ENCODE measurements at places on chromosomes 1 and 21.

DNA sequence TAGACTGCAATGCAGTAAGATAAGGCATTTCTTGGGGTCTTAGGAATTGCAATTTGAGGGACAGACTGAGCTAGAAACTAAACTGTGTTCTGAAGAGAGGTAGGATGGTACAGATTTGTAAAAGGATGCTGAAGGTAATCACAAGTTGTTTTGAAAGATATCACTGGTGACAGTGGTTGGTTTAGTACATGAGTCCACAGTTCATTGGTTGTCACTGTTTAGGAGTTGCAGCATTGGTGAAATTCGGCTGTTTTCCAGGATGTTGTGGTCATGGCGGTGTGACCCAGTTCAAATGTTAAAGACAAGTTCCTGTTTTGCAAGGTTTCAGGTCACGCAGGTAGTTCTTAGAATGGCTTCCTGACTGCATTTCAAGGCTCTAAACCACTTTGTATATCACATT, 292.8 kb upstream of the B3GALT2 start:
- no peak for DNase-seq

GRCh38 chr1:209797978-209798639, 7.8 kb downstream of the IRF6 start:
- DNase-seq = no peak

DNA sequence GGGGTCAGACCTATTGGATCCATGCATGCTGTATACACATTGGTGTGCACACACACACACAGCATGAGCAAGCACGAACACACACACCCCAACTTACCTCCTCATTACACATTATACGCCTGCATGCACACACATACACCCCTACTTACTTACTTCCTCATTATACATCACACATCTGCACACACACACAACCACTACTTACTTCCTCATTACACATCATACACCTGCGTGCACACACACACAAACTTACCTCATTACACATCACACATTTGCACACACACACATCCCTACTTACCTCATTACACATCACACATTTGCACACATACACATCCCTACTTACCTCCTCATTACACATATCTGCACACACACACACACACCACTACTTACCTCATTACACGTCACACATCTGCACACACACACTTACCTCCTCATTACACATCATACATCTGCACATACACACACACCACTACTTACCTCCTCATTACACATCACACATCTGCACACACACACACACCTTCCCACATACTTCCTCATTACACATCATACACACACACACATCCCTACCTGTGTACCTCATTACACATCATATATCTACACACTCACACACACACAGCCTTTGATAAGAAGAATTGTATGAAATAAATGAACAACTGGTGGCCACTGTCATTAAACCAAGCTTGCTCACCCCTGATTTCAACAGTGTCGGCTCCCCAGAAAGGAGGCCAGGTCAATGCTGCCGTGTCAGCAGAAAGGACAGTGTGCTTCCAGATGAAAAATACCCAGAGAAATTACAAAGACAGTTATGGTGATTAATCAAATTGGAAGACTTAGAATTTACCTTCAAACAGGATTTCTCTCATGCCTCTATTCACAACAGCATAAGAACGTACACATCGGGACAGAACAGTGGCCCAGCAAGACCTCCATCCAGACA, 117.8 kb downstream of the SETD4 start:
- no peak for DNase-seq

DNA sequence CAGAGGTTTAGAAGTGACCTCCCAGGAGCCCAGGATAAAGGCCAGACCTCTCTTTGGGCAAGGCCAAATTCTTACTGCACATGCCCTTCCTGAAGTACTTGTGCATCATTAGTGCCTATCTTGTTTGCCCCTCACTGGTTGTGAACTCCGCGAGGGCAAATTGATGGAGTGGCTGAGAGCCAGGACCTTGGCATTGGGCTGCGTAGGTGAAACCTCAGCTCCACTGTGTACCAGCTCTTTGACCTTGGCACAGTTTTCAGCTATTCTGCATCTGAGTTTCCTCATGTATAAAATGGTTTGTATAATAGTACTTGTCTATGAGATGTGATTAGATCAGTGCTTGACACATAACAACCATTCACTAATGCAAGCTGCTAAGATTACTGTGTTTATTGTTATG, 11.5 kb downstream of the OTUD3 start:
- DNase-seq = no peak

- no peak for DNase-seq
Observed at GRCh38 chr1:212189352-212189738, 95.9 kb upstream of the PPP2R5A start.

- DNase-seq = no peak
Observed at GRCh38 chr1:226149806-226150205, 36.7 kb downstream of the ACBD3 start.

DNA sequence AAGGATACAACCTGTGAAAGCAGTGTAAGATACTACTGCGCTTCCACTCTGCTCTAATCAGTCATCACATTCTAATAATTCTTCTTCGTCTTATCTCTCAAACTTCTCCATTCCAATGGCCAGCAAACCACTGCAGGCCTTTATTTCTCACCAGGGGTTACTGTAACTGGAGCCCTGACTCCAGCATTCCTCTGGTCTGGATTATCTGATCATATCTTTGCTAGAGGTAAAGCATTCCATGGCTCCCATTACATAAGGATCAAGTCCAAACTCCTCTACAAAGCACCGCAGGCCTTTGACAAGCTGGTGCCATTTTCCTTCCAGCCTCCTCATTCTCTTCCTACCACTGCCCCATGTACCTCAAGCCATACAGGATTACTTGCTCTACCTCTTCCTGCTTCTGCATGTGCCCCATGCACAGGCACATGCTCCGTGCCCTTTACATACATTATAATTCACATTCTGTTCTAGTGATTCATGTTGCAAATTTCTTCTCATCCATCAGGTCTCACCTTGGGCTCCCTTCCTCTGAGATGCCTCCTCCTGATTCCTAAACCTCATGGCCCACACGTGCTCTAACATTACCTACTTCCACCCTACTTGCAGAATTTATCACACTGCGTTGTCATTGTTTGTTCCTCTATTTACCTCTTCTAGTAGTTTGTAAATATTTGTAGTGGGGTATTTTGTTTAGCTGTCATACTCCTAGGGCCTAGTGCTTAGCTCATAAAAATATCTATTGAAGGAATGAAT, 9.3 kb upstream of the SERBP1 start:
- no peak for DNase-seq

DNA sequence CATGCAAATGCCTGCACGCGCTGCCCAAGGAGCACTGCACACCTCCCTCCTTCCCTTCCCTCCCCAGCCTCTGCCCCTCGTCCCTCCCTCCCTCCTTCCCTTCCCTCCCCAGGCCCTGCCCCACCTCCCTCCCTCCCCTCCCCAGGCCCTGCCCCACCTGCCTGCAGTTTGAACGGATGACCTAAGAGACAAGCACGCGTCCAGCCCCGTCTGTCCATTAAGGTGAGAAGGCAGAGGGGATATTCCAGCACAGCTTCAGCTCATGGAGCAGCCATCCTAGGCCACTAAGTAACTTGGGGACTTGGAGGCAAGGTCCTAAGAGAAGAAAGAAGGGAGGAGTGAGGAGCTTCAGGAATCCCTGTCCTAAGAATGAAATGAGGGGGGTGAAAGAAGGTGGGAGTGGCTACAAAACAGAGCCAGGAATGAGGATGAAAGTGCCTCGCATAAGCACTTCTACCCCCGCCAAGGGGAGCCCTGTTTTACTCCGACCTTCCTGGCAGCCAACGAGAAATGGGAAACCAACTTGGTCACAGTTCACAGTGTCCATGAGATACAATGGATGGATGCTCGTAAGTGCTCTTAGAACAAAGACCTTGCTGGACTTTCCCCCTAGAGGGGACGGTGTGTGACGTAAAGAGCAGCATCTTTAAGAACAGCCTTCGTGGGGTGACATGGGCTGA, 21.3 kb upstream of the EFHD2 start:
- no peak for DNase-seq

DNA sequence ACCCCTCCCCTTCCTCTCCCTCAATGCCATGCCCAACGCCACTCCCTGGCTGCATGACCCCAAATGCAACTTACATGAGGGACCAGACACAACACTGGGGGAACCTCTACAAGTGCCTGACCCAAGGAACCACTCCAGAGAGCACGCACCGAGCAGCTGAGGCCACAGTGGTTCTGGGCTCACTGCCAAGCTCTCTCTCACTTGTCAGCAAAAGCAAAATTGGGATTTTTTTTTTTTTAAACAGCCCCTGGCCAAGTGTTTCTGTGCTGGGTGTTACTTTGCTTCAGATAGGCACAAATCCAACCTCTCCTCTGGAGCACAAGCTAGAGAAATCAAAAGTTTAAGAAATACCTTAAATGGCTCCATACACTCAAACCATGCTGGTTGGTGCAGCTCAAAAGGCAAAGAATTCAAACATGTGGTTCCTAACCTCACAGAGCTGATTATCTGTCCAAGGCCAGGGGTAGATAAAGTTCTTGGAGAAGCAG, 363.0 kb downstream of the SETD4 start:
- DNase-seq = no peak

DNA sequence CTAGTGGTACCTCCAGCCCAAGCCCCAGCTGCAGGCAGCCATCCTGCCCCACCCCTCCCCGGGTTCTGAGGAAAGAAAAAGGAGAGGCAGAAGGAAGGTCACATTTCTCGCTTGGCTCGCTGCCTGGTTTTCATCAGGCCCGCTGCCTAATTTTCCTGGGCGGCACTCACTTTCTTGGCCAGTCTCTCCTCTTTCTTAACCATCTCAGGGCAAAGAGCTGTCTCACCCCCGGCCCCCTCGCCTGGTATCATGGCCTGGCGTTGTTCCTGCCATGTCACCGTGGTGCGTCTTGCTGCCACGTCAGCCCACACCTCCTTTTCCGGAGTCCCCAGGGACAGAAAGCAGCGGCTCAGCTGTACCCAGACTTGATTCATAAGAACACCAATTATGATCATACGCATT, 26.6 kb upstream of the CASZ1 start:
- no peak for DNase-seq

DNA sequence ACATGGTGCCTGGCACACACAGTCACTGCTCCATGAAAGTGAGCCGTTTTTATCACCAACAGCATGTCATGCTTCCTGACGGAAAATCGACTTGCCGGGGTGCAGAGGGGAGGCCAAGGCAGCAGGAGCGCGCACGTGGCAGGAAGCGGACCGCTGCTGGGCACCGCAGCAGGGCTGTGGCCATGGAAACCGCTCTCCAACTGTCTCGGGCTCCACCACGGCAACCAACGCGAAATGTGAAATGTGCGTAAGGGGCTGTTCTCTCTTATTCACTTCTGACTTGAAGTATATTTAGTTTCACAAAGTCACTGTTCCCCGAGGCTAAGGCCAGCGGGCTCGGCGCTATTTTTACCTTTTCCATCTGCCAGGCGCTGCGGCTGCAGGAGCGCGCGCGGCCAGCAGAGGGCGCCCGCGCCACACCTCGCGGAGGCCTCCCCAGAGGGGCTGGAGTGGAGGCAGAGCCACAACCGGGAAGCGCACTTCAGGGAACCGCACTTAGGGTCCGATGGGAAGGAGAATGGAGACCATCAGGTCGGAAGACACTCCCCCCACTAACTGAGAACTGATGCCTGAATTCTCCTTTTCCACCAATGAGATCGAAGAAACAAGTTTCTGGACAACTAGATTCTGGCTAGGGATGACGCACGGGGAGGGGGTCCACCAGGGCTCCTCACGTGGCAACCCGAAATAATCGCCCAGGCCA, 19.7 kb downstream of the RCC2 start:
- DNase-seq = peak; percentile 90

DNA sequence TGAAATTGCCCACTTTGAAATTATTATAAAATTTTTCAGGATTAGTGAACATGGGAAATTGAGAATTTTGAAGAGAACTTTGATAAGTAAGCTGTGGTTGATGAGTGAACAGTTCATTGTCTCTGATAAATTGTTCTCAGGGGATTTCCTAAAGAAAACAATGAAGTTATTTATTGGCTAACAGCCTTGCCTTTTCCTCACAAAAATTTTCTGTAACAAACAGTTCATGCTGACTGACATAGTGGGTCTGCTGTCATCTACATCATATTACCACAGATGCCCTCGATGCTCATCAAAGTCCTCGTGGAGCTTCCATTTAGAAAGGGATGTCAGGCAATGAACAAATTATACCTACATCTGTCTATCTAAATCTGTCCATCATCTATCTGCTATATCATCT, 113.4 kb downstream of the PTBP2 start:
- DNase-seq = no peak

DNA sequence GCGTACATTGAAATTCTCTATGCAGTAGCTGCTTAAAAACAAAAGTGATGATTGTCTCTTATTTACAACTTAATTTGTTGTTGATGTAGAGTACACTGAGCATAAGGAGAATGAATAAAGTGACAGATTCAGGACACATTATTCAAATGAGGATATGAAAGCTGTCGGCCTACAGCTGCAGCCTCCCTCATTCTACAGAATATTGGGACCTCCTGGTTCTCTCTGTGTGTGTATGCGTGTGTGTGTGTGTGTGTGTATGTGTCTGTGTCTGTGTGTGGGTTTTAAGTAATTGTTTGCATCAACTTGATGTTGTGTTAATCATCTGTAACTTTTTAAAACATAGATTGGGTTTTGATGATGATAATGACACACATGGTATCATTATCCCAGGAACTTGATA, 17.9 kb downstream of the PROX1 start:
- DNase-seq = no peak

GRCh38 chr1:108884968-108885367, 8.2 kb downstream of the GPSM2 start:
- DNase-seq = no peak

- no peak for DNase-seq
Observed at GRCh38 chr1:112446411-112446810, 50.4 kb downstream of the CTTNBP2NL start.

DNA sequence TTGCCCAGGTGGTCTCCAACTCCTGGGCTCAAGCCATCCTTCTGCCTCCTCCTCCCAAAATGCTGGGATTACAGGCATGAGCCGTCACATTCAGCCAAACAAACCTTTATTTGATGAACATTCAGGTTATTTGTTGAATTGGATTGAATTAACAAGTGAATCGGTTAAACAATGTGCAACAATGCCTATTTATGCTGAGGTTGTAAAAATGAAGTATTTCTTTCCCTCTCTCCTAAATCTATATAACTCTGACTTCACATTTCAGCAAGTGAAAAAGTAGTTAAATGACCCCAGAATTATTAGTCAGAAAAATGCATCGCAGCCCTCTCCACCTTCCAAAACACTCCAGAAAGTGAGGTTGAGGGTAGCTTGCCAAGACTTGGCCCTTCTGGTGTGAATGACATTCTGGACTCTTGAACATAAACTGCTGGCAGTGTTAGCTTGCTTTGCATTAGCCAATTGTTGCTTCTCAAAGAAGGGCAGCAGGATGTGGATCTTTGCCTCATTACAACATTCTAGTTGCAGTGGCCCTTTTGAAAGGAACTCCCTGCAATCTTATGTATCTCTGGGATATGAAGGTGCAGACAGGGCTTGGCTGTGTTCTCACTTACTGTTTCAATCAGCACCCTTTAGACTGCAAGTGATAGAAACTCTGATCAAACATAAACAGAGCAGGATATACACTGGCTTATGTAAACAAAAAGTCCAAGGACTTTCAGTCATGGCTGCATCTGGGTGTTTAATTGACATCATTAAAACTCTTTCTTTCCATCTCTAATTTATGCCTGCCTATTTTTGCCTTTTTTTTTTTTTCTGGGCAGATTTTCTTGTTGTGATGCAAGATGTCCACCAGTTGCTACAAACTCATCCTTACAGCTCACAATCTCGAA, 22.4 kb downstream of the EDN2 start:
- no peak for DNase-seq

Data from D341Med (cell line).